ENCODE measurements at places on chromosomes 2 and 18. TPM values are rescaled to one million over a fixed set of nuclear protein-coding genes. Genes with fewer than 3 reads are reported as not detected.

Gene SLC11A1
- total RNA-seq: 0.25 TPM

Gene MRPS5
- total RNA-seq: 54.9 TPM

Gene VSNL1
- 0.77 TPM for total RNA-seq

Gene ADGRF3
- total RNA-seq: not detected

Gene SEPTIN10
- 110 TPM for total RNA-seq

Gene ACKR3
- not detected for total RNA-seq

Gene FOXI3
- not detected for total RNA-seq

Gene IL36B
- not detected for total RNA-seq

Data from uterine smooth muscle cell (primary cell).